RWPE2 (cell line): ENCODE measurements at places on chromosomes 5 and 9.

DNA sequence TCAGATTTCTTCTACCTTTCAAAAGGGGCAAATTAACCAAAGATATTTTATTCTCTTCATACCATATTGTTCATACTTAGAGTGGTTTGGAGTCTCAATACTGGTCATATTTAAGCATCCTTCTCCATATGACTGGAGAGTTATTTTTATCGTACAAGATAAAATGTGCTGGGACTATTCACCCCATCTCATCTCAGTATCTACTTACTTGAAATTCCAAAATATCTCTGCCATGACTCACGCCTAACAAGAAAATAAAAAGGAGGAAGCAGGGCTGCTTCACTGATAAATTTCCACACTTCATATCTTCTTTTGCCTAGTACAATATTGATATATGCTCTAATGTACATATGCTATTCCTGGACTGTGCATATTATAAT is 277.9 kb upstream of the CDH9 start:
- no peaks in the 10 kb centered on the region for H3K36me3 ChIP-seq
- H3K4me1 ChIP-seq: peaks cover 22% of the 10 kb centered on the region
- H3K4me3 ChIP-seq: no peak overlapping the region
- no peak for DNase-seq
- H3K27ac ChIP-seq: peak overlapping the region; percentile 94

DNA sequence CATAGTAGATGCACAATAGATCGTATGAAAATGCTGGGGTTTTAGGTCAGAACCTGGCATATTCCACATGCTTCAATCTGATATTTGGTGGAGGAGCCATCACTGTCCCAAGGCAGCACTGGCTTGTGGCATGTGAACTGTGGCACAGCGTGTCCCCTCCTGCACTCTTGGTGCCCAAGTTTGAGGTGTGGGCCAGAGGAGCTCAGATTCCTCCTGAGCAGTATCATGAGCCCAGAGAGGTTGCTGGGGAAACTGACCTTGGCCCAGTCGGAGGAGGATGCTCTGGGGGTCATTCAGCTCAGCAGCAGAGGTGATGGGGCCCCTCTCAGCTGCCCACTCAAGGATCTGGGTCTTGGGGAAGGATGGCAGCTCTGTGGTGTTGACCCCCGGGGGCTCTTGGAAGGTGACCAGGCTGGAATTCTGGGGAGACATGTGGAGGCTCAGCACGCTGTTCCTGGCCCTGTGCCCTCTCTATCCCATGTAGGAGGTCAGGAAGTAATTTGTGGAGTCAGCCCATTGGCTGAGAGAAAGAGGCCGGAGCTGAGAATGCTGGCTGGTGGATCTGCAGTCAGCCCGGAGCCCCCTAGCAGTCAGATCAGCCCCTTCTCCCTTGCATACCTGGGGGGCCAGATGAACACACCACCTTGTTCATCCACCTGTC is 23.7 kb downstream of the FPGS start:
- H3K4me1 ChIP-seq: no peaks in the 10 kb centered on the region
- no peak for DNase-seq
- no peaks in the 10 kb centered on the region; the same call in 1 of the 2 replicates for H3K36me3 ChIP-seq
- H3K27me3 ChIP-seq: no peaks in the 10 kb centered on the region
- no peak overlapping the region for H3K27ac ChIP-seq
- no peak overlapping the region for H3K4me3 ChIP-seq

DNA sequence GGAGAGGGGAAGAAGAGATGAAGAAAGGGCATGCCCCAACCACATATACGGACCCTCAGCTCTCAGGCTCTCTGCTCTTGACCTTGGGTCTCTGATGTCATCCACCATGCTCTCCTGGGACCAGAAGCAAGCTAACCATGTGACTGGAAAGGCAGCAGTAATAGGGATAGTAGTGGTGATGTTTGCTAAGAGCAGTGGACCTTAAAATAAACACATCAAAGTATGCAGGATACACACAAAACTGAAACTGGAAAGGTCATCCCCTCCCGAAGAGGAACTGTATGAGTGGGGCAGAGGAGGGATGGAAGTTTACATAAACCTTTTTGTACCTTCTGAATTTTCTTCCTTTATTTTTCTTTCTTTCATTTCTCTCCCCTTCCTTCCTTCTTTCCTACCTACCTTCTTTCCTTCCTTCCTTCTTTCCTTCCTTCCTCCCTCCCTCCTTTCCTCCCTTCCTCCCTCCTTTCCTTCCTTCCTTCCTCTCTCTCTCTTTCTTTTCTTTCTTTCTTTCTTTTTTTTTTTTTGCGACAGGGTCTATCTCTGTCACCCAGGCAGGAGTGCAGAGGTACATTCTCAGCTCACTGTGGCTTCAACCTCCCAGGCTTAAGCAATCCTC is 8.1 kb upstream of the PTPN3 start:
- no peak overlapping the region for H3K27ac ChIP-seq
- H3K4me3 ChIP-seq: no peak overlapping the region

GRCh38 chr5:78243639-78244038 is 50.9 kb downstream of the AP3B1 start:
- H3K27ac ChIP-seq: no peak overlapping the region
- no peak overlapping the region for H3K4me3 ChIP-seq

DNA sequence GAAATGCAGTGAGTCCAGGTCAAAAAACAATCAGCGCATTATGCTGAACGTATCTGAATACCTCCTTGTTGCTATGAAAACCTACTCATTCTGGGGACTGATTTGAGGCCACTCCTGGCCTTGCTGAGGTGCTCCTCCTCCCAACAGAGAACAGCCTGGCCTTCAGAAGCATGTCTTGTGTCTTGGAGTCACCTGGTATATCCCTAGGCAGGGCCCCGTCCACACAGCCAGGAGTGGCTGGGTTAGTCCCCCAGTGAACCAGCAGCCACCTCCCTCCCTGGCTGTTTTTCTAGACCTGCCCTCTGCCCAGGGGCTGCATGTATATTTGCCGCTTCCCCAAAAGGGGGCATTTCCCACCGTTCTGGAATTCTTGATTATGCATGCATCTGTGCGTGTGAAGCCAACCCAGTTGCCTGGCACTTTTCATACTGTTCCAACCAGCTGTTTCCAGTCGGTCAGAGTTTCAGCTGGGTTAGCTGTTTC is 99.2 kb upstream of the SPATA31C2 start:
- no peak overlapping the region for H3K4me3 ChIP-seq
- no peak for DNase-seq
- no peaks in the 10 kb centered on the region for H3K36me3 ChIP-seq
- H3K4me1 ChIP-seq: no peaks in the 10 kb centered on the region

- H3K27ac ChIP-seq: no peak overlapping the region
- DNase-seq: no peak
- H3K4me1 ChIP-seq: no peaks in the 10 kb centered on the region
- H3K27me3 ChIP-seq: no peaks in the 10 kb centered on the region
These were observed 34.9 kb downstream of the SNX18 start for GRCh38 chr5:54552446-54552845.

DNA sequence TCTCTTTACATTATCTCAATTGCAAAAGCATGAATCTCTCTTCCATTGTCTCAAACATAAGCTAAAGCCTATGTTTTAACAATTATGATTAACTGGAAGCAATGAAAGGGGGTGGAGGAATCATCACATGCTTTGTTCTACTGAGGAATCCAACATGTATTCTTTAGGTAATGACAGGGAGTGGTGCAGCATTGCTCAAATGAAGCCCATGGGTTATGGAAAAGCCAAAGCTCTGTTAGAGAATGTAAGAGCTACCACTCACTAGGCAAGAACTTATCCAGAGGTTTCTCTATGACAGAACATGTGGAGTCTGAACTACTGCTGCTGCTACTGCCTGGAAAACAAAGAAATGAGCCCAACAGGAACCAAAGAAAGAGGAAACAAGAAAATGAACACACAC is 28.7 kb downstream of the KIF3A start:
- peaks cover 38% of the 10 kb centered on the region for H3K36me3 ChIP-seq
- no peak overlapping the region for H3K27ac ChIP-seq
- no peak overlapping the region for H3K4me3 ChIP-seq
- H3K4me1 ChIP-seq: peaks cover 7% of the 10 kb centered on the region
- H3K27me3 ChIP-seq: no peaks in the 10 kb centered on the region

DNA sequence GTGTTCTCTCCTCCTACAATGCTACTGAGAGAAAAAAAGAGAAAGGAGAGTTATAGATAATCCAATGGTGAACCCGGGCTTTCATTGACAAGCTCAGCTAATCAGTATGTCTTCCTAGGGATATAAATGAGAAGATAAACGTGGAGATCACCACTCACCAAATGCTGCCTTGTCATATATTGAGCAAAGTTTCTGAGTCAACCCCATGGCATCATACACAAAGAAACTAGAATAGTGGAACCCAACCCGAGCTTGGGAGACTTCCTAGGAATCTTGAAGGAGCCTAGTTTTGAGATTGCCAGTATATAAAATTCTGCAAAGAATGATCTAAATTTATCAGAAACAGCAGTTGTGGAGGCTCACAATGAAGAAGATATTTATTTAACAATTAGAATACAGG is 47.8 kb downstream of the PTPN3 start:
- H3K27ac ChIP-seq: peak overlapping the region; percentile 44
- peaks cover 37% of the 10 kb centered on the region for H3K36me3 ChIP-seq
- no peak for DNase-seq

DNA sequence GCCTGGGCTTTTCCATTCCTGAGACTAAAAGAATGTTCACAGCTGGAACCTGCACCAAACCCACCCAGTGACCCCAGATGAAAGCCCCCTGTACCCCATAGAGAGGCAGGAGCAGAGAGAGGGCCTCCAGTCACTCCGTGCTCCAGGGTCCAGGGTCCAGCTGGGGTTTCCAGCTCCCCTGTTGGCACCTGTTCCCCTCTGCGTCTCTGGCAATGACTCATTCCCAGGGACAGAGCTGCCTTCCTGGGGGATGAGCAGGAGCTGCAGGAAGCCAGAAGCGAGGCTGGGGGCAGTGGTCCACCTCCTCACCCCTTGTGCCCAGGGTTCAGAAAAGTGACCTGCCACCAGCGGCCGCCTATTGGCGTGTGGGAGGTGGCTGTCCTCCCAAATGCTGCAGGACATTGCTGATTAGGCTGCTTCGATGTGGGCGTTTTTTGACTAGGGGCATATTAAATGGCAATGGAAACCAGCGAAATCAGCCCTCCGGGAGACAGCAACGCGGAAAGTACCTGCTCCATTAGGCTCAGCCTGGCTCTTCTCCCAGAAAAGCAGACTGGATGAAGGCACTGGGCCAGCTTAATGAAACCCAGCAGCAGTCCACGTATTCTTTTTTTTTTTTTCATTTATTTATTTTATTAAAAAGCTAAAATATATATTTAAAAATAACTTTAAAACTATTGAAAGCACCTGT is 97.4 kb downstream of the DAP start:
- H3K4me3 ChIP-seq: no peak overlapping the region
- peaks cover 5% of the 10 kb centered on the region for H3K4me1 ChIP-seq
- no peaks in the 10 kb centered on the region for H3K27me3 ChIP-seq
- DNase-seq: no peak
- H3K36me3 ChIP-seq: no peaks in the 10 kb centered on the region
- H3K27ac ChIP-seq: no peak overlapping the region

GRCh38 chr5:73111536-73111935 is 8.8 kb upstream of the TMEM171 start:
- DNase-seq: no peak
- H3K4me1 ChIP-seq: no peaks in the 10 kb centered on the region
- no peaks in the 10 kb centered on the region for H3K36me3 ChIP-seq
- H3K4me3 ChIP-seq: no peak overlapping the region
- H3K27ac ChIP-seq: no peak overlapping the region
